Hematopoietic multipotent progenitor cell treated with erythropoietin and hydrocortisone succinate and interleukin-3 and kit ligand, for 15 days (in vitro differentiated cells): ENCODE measurements at places on chromosomes 5 and 9.

DNA sequence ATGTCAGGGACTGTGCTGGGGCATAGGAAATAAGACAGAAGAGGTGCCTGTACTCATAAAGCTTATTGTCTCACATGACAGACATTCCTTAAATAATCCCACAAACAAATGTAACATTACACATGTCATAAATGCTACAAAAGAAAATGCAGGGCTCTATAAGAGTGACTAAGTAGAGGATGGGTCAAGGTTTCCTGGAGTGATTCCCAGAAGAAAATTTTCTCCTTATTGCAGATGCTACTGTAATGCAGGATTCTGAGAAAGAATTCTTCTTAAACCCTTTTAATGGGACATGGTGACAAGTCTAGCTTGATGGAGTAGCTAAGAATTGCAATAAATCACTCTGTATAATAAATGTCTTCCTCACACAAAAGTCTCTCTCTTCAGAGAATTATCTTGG lies 55.7 kb downstream of the SH3TC2 start:
- DNase-seq: no peak

- no peak for DNase-seq
These were observed 33.2 kb downstream of the MYO10 start for GRCh38 chr5:16902846-16903245.

DNA sequence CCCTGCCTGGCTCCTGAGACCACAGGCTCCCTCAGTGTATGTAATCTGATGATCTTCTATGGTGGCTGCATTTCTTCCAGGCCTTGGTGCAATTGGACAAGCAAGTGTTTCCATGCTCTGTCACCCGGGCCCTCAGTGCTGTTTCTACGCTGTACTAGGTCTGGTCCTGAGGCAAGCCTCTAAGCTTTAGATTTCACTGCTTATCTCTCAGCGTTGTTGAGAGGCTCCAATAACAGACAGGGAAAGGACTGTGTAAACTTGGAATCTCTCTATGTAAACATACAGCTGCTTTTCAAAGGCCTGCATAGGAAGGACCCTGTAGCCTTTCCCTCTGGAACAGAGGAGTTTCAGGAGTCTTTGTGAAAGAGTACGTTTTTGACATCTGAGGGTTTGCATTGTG lies 38.6 kb upstream of the NFIB start:
- no peak for DNase-seq

GRCh38 chr5:66558560-66558959 lies 37.6 kb upstream of the MAST4 start:
- no peak for DNase-seq

DNA sequence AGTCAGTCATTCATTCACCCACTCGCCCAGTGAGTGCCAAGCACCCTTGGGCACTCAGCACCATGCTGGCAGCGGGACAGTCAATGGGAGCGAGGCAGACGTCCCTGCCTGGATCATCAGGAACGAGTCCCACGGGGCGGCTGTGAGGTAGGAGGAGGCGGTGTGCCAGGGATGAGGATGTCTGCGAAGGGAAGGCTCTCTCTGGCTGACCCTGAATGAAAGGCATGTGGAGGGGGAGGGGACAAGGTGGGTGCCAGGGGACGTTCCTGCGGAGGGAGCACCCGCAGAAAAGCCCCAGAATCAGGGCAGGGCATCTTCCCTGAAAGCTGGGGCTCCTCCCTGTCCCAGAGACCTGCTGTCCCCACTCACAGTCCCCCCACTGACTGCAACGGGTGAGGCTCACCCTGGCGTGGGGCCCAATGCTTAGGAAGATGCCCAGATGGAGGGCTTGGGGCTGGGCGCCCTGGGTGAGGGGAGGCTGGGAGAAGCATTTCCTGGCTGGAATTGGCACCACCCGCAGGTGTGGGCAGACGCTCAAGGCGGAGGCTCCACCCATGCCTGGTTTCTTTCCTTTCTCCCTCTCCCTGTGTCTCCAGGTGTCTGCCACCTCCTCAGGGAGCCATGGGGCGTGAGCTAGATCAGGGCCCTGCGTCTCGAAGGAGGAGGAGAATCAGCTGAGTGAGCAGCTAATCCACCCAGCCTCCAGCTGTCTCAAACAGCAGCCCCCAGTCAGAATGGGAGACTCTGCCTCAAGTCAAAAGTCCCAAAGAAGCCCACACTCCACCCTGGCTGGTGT lies 179.0 kb upstream of the PPP1R26 start:
- no peak for DNase-seq

DNA sequence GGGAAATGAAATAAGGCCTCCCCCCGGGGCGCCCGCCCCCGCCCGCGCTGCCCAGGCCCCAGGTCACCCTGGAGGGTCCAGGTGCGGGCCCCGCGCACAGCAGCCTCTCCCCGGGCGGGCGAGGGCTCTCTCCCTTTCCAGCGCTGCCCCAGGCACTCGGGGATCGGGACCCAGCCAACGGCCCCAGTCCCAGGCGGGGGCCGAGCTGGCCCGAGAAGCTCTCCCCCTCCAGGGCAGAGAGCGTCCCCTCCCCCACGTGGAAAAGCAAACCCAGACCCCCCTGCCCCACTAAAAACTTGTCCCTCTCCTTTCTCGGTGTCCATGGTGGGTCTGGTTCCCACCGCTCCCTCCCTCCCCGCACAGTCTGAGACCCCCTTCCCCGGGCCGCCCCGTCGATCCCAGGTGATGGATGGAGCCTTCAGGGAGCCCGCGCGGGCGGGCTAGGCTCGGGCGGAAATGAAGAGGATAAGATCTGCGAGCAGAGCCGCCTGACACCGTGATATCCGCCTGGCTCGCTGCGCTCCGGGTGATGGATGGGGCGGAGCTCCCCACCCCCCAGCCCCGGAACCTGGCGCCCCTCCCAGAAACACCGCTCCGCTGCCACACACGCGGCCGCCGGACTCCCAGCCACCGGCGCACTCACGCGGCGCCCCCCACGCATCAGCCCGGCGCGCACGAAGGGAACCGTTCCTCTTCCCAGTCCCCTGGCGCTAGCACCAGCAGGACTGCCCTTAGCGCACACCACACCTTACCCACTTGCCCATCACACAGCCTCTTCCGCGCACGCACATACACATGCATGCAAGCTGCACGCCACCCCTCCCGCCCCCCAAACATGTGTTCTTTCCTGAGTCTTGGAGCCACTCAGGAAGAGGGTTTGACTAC lies 81.7 kb upstream of the ZBTB43 start:
- DNase-seq: no peak
